AG04449 (cell line): ENCODE measurements at places on chromosomes 2 and 18.

DNA sequence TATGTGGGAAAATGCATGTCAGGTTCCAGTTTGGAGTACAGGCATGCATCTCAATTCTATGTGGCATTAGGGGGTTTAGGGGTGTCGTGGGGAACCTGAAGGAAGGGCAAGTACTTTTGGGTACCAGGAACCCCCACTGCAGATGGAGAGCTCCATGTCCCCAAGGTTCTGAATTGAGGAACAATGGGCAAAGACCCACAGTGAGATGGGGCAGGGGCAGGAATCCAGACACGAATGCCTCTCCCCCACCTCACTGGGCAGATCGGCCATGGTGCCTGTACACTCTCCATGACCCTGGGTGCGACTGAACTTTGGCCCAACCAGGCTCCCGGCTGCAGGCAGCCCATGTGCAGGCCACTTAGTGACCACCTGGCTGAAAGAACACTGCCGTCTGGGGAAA, 209.3 kb downstream of the HAUS1 start:
- no peak for DNase-seq

DNA sequence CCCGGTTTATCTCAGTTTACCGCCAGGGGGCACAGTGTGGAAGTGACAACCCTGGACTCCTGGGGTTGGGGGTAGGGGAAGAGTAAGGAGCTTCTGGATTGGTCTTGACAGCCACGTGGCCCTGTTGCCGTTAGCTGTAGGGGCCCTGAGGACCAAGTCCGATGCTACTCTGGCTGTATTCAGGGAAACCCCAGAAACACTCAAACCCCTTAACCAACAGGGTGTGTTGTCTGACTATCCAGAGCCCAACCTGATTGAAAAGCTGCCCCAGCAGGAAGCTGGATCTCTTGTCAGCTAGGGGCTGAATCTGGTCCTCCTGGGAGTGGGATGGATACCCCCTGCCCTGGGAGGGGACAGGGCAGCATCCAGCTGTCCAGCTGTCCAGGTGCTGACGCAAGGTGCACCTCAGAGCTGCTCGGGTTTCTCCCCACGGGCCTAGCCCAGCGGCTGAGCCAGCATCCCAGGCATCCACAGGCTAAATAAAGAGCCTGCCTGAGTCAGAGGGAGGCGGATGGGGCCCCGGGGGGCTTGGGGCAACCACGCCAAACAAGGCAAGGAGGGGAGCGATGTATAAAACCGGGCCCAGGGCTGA, 3.1 kb upstream of the GMPPA start:
- DNase-seq: no peak

DNA sequence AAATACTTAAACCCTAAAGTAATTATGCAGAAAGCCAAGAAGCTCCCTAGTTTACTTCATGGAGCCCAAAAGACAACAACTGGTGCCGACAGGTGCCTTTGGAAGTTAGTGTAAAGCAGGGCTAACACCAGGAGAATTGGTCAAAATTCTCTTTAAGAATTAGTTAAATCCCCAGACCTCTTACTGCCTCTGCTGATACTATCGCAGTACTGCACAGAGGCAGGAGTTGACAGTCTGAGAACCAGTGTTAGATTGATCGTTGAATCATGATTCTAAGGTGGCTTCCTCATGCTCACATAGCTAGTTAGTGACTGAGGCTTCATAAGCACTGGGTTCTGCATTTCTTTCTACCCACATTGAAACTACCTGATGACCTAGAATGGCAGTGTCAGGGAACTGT, 445.0 kb downstream of the XIRP2 start:
- no peak for DNase-seq

- no peak for DNase-seq
These were observed 155.1 kb downstream of the SMAD7 start for GRCh38 chr18:48795696-48796095.

DNA sequence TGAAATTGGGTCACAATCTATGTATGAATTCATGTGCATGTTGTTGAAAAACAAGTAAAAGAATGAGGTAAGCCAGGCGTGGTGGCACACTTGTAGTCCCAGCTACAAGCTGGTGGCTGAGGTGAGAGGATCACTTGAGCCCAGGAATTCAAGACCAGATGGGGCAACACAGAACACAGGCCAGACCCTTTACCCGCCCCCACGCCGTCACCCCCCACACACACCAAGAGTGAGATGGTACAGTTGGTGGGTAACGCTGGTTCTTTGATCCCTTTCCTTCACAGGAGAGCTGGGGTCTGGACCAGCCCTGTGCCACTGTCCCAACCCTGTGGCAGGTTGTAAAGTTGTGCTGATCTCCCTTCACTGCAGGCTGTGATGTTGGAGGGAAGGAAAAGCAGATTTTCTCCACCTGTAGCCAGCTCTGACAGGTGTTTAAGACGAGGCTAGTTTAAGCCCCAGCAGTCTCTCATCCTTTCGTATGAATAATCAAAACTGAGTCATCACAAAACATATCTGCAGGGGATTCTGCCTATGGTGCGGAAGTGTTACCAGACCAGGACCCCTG, 13.6 kb downstream of the B3GNT2 start:
- no peak for DNase-seq
